ENCODE measurements at places on chromosomes 11 and 22. TPM values are rescaled to one million over a fixed set of nuclear protein-coding genes. Genes with fewer than 3 reads are reported as not detected.

DNA sequence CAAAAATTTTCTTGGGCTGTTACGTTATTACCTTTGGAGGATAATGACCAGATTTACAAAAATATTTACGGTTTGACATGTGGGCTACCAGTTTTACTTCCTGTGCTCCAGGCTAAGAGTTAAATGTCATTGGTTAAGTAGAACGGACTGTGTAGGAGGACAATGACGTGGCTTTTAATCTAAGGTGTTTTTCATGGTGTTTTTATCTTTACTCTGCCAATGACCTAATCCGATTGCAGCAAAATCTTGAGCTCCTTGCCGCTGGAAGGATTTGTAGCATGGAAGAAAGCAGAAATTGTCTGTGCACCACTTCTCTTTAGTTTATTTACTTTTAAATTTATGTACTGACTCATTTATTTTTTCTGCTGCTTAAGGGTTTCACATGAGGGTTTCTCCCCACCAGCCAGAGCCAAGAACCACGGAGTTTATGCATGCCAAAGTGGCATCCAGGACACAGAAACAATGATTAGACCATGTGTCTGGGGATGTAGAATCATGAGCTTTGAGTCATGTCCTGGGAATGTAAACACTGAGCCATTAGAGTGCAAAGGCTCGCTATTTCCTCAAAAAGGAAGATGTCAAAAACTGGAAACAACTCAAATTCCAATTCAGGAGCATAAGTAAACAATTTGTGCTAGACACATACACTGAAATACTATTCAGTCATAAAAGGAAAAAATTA, 1.9 kb upstream of the CARD16 start:
- DNase-seq: peak; percentile 74

Gene MS4A6E
- total RNA-seq: not detected

GRCh38 chr11:5233307-5233706, 976 bp downstream of the HBD start:
- no peak for DNase-seq

- DNase-seq: peak; percentile 74
Observed at GRCh38 chr22:20205964-20206708, 55.3 kb upstream of the CCDC188 start.

GRCh38 chr22:46297151-46297812, 612 bp downstream of the GTSE1 start:
- DNase-seq: no peak

GRCh38 chr22:37626144-37626543, 13.3 kb upstream of the SH3BP1 start:
- peak; percentile 98 for DNase-seq
